Stimulated activated CD8-positive, alpha-beta memory T cell treated with anti-CD3 and anti-CD28 coated beads, Interleukin-4, amount 100 ng/mL, for 24 hours (primary cell): ENCODE measurements at places on chromosomes 2 and 18.

GRCh38 chr18:58235001-58235436 lies 191.0 kb downstream of the NEDD4L start:
- no peak for DNase-seq

DNA sequence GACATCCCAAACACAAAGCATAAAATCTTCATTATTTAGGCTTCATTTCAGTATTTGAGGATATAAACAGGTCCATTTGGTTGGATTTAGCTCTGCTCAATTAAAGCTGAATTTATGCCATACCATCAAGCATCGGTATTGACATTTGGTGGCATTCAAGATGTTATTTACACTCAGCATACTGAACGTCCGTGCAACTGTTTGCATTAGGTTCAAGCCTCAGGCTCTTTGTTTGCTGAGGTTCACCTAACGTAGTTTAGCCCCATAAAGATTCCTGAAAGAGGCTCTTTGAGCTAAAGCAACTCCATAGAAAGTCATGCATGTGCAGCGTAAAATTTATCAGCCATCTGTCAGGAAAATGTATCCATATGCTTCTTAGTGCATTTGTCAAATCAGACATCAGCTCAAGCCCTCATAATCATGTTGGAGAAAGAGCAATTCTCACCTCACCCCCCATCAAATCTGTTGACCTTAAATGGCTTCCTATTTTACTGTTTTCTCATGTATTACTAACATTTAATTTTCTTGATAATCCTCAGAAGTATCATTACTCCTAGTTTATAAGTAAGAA lies 366.9 kb downstream of the EPHA4 start:
- no peak for DNase-seq

DNA sequence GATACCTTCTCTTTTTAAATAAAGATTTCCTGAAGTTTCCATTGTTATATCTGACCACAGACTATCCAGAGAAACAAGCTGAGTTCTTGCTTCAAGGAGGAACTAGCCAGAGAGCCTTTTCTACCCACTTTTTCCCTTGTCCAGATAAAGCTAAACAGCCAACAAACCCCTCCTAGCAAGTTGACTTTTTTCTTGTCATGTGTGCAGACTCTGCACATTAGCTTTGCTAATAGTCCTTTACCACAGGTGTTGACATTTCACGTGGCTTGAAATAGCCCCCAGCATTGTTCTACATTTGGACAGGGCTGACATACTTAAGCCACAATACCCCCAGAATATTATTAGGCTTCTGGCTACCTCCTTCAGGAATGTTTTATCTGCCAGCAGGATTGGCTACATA lies 40.7 kb downstream of the PCBP1 start:
- DNase-seq = no peak

DNA sequence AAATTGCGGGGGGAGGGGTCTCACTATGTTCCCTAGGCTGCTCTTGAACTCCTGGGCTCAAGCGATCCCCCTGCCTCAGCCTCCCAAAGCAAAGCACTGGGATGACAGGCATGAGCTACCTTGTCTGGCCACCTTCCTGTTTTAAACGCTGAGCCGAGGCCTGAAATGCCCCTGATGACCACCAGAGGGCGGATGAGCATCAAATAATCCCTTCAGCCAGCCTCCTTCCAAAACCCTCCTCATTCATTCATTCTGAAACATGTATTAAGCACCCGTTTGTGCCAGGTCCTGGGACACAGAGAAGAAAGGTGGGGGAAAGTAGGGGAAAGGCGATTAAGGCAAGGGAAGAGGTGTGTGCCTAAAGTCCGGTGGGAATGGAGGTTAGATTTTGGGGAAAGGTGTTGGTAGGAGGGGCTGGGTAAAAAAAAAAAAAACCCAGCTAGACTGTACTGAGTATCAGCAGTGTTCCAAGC lies 30.7 kb upstream of the PTMA start:
- peak; percentile 72 for DNase-seq

DNA sequence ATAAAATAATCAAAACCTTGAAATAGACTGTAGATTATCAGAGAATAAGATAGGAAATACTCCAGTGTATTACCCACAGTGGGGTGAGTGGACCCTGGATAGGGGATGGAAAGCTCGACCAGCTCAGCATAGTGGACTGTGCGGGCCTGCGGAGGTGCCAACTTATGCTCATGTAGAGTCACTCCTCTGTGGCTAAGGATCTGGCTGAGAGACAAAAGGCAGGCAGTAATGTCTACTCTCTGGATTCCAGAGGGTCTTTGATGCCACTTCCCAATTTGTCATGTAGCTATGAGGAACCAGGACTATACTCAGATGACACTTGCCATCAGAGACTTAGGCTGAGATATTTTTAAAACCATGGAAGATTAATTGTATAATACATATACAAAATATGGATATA lies 101.9 kb upstream of the MCFD2 start:
- DNase-seq = no peak
